DND-41 (cell line): ENCODE measurements at places on chromosomes 12 and 14.

GRCh38 chr14:28876572-28876945 lies 110.0 kb downstream of the FOXG1 start:
- DNase-seq, result no peak

GRCh38 chr12:67014642-67015041 lies 254.5 kb upstream of the CAND1 start:
- DNase-seq, result no peak

GRCh38 chr12:24328261-24328660 lies 378.8 kb upstream of the SOX5 start:
- no peak for DNase-seq

GRCh38 chr12:84973026-84973425 lies 60.4 kb upstream of the SLC6A15 start:
- no peak for DNase-seq

DNA sequence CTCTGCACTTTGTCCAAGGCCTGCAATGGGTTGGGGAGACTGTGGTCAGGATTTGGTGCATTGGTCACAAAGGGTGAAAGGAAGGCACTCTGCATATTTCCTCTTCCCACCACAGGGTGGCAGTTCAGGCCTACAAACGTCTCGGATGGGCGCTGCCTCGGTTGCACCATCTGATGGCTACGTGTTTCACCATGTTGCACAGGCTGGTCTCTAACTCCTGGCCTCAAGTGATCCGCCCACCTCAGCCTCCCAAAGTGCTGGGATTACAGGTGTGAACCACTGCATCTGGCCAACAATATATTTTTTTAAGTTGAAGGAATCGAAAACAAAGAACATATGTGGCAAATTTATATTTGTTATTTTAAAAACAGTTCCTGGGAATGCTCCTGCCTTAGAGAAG lies 35.1 kb downstream of the TMBIM6 start:
- DNase-seq, result peak; percentile 50

- no peak for DNase-seq
Observed at GRCh38 chr12:40508421-40508820, 183.8 kb upstream of the CNTN1 start.

DNA sequence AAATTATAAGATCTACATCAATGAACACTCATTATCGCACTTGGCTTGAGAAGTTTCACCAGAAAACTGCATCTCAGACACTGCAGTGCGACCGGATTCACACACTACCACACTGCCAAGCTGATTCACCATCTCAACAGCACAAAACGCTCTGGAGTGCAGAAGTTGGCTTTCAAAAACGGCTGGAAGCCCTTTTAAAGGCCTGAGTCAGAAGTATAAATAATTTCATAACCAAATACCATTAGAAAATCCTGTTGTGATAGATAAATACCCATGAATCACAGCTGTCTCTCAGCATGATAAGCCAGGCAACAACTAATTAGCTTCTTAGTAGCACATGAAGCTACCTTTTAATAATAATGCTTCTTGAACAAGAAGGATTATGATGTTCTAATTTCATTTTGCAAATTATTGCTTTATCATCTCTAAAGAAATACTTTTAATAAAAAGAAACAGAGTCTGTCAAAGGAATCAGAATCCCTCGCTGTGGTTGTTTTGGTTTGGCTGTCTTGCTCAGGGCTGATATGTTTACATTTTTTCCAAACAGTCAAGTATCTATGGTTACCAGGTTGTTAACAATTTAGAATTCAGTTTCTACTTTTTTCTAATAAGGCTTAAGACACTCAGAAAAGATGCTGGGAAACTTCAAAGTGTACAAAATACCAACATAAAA lies 51.2 kb downstream of the SLC2A13 start:
- no peak for DNase-seq

DNA sequence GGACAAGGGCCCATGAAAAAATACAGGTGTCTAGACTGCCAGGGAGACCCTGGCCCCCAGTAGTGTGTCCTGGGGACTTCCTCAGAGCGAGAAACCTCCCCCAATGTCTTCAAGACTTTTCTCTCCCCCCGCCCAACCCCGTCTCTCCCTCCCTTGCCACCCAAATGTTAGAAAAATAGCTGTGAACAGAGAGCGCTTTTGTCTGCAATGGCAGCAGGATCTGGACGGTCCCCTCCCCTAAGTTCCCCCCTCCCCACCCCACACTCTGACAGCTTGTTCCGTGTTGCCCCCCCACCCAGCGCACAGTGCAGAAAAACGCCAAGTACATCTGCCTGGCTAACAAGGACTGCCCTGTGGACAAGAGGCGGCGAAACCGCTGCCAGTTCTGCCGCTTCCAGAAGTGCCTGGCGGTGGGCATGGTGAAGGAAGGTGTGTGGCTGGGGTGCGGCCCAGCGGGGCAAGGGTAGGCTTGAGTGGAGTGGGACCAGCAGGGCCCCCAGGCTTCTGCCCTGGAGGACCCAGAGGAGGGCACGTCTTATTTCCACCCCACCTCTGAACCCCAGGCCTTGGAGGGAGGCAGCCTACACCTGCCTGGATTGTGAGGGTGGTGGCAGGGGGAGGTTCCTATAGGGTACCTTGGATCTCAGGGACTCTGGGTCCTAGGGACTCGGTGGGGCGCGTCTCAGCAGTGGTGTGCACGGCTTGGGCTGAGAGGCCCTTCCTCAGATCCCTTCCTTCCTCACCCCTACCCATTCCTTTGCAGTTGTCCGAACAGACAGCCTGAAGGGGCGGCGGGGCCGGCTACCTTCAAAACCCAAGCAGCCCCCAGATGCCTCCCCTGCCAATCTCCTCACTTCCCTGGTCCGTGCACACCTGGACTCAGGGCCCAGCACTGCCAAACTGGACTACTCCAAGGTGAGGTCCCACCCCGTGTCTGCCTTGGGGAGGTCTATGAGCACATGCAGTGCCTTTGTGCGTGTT lies 4.8 kb downstream of the NR4A1 start:
- no peak for DNase-seq
